ENCODE measurements at places on chromosomes 7 and 10.

- DNase-seq, result no peak
These were observed 334.8 kb downstream of the PARD3 start for GRCh38 chr10:34480345-34480744.

DNA sequence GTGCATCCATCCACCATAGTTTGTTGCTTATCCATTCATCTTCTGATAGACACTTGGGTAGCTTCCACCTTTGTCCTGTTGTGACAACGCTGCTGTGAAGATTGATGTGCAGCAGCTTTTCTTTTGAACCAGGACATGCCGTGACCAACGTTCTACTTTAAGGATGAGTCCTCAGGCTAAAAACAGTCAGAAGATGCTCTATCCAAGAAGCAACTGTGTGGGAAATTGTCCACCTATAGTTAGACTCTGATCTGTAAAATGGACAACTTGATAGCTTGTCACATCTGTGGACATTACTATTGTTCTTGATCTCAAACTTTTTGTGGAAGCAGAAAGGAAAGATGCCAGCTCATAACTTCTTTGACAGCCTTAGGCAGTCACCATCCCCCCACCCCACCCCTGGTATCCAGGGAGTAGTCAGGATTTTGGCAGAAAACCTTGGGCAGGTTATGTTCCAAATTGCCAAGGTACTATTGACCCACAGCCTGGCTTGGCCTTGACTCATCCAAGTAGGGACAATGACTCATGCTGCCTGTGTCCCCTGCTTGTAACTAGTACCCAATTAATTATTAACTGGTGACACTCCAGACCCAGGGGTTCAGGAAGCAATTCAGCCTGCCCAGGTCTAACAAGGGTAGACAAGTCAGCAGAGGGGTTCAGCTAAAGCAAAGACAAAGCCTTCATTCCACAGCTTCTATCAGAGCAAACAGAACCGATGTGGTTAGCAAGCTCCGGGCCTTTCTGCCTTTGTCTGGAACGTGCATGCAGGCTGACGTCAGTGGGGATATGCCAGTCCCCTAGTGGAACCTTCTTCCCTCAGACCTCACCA is 99.6 kb upstream of the ANLN start:
- no peak for DNase-seq

- DNase-seq, result no peak
These were observed 876 bp downstream of the GNAI1 start for GRCh38 chr7:80135309-80136104.

GRCh38 chr7:116463956-116464355 is 35.6 kb upstream of the CAV2 start:
- no peak for DNase-seq

DNA sequence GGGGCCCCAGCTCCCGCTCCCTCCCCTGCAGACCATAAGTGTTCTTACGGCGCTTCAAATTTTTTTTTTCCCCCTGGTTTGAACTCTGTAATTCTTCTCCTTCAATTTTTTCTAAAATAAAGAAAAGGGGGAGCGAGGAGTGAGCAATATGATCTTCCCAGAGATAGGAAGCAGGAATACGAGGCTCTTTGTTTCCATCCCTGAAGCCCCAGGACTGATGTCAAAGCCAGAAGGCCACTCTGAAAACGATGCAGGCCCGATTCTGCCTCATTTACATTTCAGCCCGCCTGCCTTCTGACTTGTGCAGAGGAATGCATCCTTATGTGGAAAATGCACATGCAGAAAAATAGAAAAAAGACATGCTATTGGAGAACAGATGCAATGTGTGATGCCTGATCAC is 401.5 kb upstream of the MKI67 start:
- no peak for DNase-seq

DNA sequence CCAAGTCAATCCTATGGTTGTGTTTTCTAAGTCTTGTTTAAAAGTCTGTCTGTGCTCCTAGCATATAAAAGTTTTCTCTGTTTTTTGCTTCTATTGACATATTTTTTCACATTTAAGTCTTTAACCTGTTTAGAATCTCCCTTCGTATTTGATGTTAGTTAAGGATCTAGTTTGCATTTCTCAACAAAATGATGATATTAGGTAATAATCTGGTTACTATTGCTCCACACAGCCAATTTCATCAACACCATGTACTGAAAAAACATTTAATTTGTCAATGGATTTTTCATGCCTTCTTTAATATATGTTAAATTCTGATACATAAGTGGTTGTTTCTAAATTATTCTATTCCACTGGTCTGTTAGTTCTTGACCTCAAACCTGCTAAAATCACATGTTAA is 17.5 kb upstream of the TSGA13 start:
- DNase-seq, result no peak

DNA sequence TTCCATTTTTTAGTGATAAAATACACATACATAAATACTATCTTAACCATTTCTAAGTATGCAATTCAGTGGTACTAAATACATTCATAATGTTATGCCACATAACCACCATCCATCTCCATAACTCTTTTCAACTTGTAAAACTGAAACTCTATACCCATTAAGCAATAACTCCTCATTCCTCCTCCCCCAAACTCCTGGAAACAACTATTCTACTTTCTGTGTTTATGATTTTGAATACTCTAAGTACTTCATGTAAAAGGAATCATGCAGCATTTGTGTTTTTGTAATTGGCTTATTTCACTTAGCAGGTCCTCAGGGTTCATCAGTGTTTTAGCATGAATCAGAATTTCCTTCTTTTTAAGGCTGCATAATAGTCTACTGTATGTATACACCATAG is 131.8 kb downstream of the TES start:
- no peak for DNase-seq

- no peak for DNase-seq
These were observed 11.9 kb downstream of the SFXN4 start for GRCh38 chr10:119153661-119154060.

DNA sequence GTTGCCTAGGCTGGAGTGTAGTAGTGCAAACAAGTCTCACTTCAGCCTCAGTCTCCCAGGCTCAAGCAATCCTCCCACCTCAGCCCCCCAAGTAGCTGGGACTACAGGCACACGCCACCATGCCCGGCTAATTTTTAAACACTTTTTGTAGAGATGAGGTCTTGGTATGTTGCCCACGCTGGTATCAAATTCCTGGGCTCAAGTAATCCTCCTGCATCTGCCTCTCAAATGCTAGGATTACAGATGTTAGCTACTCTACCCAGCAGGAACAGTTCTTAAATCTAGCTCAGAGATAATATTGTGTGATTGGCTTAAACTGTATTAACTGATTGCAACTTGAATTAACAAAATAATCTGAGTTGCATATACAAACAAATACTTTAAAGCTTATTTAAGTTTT is 82.9 kb downstream of the CDK14 start:
- DNase-seq, result no peak

DNA sequence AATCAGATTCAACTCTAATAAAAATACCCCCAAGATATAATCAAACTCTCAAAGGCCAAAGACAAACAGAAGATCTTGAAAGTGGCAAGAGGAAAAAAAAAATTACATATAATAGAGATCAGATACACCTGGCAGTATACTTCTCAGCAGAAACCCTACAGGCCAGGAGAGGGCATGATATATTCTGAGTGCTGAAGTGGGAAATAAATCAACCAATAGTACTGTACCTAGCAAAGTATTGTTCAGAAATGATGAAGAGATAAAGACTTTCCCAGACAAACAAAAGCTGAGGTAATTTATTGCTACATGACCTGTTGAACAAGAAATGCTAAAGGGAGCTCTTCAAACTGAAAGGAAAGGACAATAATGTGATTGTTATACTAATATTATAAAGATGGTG is 291.9 kb downstream of the SH2D4B start:
- no peak for DNase-seq

DNA sequence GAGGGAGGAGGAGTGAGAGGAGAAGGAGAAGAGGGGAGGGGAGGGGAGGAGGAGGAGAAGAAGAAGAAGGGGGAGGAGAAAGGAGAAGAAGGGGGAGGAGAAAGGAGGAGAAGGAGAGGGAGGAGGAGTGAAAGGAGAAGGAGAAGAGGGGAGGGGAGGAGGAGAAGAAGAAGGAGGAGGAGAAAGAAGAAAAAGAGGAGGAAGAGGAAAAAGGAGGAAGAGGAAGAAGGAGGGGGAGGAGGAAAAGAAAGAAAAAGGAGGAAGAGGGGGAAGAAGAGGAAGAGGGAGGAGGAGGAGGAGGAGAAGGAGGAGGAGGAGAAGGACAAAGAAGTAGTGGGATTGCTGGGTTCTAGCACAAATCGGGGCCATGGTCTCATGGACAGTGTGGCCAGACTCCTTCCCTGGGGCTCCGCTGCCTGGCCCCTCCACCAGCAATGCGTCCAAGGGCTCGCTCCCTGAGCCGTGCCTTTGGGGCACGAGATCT is 4.2 kb upstream of the MAFK start:
- no peak for DNase-seq

DNA sequence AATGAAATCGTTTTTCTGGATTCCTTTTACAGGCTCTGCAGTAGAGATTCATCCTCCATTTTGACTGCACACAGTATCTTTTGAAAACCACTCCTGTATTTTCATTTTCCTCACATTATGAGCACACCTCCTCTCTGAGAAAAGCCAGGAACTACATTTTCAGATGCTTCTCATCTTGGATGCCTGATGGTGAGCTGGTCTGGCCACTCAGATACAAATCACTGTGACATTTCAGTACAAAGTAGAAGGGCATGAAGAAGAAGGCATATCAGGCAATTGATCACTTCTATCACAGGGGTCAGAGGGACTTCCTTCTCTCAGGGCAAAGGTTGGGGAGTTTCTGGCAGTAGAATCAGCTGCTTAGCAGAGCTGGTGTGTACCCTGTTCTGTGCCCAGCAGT is 192.0 kb upstream of the POM121L12 start:
- DNase-seq, result no peak

- no peak for DNase-seq
These were observed 338.3 kb downstream of the ETV1 start for GRCh38 chr7:13651167-13651566.

- no peak for DNase-seq
These were observed 23.9 kb downstream of the GLI3 start for GRCh38 chr7:42213093-42213492.

DNA sequence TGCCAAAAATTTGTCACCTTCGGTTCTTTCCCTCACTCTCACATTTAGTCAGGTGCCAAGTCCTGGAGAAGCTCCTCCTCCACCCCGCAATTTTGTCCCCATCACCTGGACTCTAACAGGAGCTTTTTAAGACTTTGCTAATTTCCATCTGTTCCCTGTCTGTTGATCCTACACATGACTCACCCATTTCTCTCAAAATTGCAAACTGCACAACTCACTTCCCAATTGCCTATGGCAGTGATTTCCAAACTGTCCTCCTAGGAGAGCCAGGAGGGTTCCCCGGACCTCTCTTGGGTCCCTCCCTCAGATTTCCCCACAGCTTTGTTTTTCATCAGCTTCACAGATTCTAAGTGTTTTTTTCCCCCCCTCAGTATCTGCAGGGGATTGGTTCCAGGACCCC is 120.3 kb downstream of the WNT2 start:
- DNase-seq, result no peak

DNA sequence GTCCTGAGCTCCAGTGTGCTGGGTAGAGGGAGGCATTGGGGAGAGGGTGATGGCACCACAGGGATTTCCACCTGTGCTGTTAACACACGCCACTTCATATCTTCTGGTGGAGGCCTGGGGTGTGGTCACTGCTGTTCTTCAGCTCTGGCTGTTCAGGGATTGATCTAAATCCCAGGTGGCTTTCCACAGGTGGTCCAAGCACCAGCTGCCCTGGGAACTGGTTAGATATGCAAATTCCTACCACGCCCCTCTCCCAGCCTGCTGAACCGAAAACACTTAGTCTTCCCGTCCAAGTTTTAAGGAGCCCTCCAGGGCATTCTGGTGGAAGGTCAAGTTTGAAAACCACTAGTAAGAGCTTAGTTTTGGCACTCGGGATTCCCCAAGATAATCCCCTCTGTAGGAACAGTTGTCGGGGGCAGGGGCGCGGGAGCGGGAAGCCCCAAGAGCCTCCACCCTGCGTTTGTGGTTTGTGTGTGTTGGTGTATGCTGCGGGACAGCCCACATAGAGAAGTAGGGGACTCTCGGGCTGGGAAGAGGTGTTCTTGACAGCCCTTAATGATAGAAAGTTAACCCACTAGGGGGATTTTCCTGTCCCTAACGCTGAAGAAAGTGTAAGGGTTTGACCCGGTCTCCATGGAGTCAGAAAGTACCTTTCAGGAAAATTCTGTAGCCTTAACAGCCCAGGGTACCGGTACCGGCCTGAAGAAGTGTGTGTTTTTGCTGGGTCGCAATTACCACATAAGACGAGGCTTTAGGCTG is 5.1 kb downstream of the DEPP1 start:
- no peak for DNase-seq

DNA sequence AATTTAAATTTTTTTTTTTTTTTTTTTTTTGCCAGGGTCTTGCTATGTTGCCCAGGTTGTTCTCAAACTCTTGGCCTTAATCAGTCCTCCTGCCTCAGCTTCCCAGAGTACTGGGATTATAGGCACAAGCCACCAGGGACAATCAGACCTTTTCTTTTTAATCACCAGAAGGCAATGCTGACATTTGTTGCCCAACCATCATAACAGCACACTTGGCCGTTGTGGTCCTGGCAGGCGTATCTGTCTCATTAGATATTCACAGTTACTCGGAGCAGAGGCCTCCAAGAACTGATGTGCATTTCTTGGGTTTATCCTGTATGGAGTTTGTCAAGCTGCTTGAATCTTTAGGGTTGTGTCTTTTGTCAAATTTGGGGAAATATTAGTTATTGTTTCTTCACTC is 100.0 kb downstream of the SORCS3 start:
- no peak for DNase-seq

Data from stimulated activated CD4-positive, alpha-beta T cell treated with anti-CD3 and anti-CD28 coated beads, Interleukin-1b, Interleukin-23, amount 100 ng/mL, for 24 hours (primary cell).